ENCODE measurements at places on chromosomes 1 and 21.

- peak; percentile 95 for DNase-seq
Measured at GRCh38 chr1:10835822-10836421, 39.5 kb upstream of the CASZ1 start.

DNA sequence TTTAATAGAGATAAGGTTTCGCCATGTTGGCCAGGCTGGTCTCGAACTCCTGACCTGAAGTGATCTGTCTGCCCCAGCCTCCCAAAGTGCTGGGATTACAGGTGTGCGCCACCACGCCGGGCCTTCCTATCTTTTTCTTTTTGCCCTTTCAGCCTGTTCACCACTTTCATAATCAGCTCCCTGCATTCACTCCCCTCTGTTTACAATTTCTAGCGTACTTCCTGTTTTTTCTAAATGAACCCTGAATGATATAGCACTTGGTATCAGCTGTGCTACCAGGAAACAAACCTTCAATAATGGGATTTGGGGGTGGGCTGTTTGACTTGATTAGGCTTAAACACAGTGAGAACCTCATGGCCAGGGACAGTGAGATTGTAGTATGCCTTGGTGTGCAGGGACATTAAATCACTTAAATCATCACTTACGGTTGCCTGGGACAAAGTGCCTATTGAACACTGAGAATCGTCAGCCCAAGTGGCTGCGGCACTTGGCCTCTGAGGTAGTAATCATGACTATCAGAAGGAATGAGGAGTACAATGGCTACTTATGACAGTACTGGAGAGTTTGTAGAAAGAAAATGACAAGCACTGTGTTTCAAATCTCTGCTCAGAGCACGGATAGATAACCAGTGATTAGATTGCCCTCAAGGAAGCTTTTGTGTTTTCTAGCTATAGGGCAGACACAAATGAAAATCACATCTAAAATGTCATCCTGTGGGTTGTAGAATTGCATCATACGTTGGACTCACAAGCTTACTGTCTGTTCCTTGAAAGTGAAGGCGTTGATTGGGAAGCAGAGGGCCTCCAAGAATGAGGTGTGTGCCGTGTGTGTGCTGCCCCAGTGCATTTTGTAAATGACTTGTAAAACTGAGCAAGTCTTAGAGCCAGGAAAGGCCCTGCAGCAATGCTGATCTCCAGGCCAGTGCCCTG, 661.8 kb downstream of the MATN1 start:
- no peak for DNase-seq

- no peak for DNase-seq
Measured at GRCh38 chr1:229856009-229856650, 210.9 kb upstream of the GALNT2 start.

- DNase-seq, result no peak
Measured at GRCh38 chr1:212513586-212513985, 80.9 kb downstream of the NENF start.

All from ecto neural progenitor cell (in vitro differentiated cells).